Head of caudate nucleus (tissue), 42 donors: ENCODE measurements at places on chromosomes 11 and 22.

DNA sequence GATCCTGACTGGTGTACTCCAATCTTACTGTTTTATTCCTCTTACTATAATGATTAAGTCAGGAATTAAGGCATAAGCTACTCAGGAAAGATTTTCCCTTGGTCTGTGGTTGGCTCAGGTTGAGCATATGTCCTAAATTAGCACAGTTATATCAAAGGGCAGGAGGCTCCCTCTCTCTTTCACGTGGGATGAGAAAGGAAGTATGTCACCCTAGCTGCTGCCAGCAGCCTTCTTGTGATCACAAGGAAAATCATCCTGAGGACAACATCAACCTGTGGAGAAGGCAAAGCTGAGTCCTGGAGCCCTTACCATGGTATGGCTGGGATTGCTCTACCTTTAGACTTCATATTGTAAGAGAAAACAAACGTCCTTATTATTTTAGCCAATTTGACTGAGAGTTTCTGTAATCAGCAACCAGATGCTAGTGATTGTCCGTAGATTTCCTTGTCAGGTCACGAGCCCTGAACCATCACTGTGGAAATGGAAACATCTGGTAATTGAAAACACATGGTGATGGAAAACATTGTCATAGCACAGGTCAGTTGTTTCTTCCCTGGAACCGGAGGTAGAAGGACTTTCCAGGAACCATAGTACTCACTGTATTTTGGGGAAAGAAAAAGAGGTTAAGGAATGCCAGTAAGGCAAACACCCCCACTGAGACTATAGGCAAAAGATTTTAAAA is 40.6 kb upstream of the DEUP1 start:
- no peak for DNase-seq

GRCh38 chr11:25981998-25982397 is 349.9 kb upstream of the ANO3 start:
- DNase-seq = no peak

DNA sequence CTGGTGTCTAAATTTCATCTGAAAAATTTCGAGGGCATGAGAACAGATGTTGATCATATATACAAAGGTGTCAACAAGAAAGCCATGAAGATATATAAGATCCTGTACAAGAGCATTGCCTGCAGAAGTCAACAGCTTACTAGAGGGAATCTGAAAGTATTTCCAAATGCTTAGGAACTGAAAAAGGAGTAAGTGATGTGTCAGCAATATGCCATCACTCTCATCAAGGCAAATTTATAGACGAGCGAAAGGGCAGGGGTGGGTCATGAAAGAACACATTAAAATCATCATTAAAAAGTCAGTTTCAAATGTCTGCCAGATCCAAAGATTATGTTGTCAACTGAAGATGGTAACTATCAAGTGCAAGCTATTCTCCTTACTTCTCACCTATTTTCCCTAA is 1299.0 kb downstream of the LRRC4C start:
- no peak for DNase-seq

DNA sequence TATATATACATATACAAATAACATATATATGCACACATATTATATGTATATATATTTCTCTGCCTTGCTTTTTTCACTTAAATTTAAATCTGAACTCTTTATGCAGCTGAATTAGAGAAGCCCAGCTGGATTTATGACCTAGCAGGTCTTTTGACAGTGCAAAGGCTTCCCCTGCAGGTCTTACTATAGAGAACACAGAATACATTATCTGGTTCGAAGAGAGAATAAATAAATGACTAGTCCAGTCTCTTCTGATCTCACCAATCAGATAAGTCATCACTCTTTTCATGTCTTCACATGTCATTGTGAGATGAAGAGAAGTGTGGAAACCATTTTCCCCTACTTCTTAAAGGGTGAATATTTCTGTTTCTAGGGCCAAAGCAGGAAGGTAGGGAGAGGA is 58.2 kb downstream of the OR10A6 start:
- no peak for DNase-seq

- DNase-seq = no peak
These were observed 163.2 kb downstream of the FEZ1 start for GRCh38 chr11:125332821-125333220.

DNA sequence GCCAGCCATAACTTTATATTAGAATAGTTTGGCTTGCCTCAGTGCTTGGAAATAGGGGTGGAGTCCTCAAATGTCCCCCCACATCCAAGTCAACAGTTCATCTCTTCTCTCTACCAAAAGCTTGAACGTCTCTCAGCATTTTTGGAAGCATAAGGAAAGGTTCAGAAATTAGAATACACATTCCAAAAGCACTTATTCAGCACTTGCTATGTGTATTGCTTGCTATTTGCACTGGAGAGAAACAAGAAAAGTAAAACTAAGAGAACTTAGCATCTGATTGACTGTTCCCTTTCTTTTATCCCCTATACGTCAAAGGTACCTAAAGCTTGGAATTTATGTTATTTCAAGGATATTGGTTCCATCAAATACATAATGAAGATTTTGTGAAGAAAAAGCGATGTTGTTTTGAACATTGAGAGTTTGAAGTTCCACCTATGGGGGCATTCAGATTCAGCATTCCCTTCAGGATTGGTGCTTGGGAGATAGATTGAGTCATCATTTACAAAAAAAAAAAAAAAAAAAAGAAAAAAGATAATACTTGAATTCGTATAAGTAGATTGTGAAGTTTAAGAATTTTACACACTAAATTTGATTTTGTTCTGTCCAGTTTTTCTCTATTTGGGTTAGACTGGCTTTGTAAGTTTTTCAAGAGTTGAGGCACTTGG is 1.3 kb downstream of the TBRG1 start:
- DNase-seq = no peak

DNA sequence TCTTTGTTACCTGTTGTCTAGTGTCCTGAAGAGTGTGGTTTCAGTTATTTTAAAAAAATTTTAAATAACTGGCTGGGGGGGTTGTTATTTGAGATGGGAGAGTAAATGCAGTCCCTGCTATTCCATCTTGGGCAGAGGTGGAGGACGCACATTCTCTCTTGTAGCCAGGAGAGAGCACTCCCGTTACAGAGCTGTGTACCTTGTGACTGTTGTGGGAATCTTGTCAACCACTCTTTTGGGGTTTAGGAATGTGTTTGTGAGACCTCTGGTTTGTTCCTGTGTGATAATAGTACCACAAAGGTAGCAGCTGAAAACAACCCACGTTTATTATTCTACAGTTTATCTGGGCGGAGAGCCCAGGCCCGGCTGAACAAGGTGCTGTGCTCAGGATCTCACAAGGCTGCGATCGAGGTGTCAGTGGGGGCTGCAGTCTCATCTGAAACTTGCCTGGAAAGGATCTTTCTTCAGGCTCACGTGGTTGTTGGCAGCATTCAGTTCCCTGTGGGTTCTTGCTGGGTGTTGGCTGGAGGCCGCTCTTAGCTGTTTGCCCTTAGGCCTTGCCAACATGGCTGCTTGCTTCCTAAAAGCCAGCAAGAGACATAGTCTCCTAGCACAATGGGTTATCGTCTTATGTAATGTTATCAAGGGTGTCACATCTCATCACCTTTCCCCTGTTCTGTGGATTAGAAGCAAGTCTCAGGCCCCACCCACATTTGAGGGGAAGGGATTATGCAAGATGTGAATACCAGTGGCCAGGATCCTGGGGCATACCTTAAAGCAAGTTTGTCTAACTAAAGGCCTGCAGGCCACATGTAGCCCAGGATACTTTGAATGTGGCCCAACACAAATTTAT is 20.6 kb downstream of the IGHMBP2 start:
- DNase-seq = no peak

DNA sequence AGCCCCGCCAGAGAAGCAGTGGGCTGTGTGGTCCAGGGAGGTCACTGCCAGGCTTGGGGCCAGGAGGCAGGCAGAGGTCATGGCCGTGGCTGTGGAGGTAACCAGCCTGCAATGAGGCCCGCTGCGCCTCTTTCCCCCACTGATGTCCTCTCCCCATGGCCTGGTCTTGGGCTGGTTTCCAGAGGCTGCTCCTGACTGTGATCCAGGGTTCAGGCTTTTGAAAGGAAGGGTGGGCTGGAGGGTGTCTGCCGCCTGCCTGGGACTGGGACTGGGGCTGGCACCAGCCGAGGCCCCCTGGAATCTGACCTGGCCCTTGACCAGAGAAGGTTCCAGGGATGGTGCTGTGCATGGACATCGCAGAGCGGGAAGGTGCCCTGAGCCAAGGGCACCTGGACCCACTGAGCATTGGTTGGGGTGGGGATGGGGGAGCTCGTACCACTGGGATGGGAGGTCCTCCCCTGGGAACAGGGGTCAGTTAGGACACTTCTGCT is 59.6 kb upstream of the THY1 start:
- DNase-seq = no peak

GRCh38 chr11:11909727-11910126 is 68.0 kb downstream of the USP47 start:
- no peak for DNase-seq

GRCh38 chr11:31826536-31827438 is 15.7 kb upstream of the PAX6 start:
- no peak for DNase-seq

DNA sequence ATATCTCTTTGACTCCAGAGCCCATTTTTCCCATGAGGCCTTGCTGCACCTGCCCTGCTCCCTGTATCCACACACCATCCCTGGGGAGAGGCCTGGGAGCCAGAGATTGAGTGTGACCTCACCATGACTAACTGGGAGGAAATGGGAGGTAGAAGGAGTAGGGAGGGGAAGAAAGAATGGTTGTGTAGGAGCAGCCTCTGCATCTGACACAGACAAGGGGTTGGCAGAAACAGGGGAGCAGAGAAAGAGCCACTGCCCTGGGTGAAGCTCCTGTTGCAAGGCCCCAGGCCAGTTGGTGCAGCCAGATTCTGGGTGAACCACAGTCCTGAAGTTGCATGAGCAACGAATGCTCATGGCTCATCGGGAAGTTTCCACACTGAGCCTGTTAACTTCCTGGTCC is 32.4 kb downstream of the POU2F3 start:
- DNase-seq = no peak

GRCh38 chr11:11787305-11788062 is 54.3 kb upstream of the USP47 start:
- DNase-seq = peak; percentile 77

DNA sequence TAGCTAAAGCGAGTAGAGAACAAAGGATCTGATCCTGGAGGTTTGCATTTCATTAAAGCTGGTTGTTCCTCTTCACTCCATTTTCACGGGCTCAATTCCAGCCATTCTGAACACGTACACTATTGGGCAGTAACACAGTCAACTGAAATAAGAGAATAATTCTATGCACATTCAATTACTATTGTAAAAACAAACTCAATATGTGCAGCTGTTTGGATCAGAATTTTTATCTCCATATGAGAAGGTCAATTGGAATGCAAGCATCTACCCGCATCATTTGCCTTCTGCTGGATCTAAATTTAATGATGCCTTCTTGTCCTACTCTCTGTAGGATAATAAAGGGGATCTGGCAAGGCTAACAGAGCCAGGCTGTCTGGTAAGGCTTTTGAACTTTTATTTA is 562.8 kb upstream of the CCDC179 start:
- DNase-seq = no peak

- no peak for DNase-seq
These were observed 18.4 kb downstream of the PSMD13 start for GRCh38 chr11:255176-255575.

DNA sequence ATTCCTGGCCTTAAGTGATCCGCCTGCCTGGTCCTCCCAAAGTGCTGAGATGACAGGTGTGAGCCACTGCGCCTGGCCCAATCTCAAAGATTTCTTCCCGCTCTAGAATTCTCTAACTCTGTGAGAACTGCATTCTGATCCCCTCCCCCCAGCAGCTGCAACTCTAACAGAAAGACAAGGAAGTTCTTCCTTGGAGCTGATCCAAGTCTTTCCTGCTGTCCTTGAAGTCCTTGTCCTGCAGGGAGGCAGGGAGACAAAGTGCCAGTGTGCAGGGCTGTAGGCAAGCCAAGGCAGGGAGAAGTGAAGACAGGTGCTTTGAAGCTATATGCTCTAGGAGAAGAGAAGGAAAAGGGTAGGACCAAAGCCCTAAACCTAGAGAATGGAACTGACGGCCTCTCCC is 9.5 kb upstream of the GGA1 start:
- no peak for DNase-seq

DNA sequence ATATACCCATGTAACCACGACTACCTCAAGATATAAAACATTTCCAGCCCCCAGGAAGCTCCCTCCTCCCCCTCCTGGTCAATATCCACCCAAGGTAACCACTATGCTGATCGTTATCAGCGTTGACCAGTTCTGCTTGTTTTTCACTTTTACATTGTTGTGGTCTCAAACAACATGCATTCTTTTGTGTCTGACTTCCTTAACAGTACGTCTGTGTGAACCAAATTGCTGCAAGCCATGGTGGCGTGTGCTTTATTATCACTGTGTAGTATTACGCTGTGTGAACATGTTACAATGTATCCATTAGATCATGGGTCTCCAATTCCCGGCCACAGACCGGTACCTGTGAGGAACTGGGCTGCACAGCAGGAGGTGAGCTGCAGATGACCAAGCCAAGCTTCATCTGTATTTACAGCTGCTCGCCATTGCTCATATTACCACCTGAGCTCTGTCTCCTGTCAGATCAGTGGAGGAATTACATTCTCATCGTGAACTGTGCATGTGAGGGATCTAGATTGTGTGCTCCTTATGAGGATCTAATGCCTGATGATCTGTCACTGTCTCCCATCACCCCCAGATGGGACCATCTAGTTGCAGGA is 15.5 kb upstream of the GRK3 start:
- DNase-seq = no peak

DNA sequence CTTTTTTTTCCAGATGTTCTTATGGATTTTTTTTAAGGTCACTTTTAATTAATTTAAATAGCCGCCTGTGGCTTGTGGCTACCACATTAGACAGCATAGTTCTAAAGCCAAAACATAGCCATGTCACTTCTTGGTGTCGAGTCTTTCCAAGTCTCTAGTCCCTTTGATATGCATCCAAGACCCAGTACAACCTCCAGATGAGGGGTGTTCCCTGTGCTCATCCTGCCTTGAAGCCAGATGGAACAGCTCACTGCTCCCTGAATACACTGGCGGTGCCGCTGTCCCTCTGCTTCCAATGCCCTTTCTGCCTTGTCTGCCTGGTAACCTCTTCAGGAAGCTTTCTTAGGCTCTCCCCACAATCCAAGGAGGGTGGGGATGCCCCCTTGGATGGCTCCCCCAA is 338.0 kb downstream of the TENM4 start:
- no peak for DNase-seq

DNA sequence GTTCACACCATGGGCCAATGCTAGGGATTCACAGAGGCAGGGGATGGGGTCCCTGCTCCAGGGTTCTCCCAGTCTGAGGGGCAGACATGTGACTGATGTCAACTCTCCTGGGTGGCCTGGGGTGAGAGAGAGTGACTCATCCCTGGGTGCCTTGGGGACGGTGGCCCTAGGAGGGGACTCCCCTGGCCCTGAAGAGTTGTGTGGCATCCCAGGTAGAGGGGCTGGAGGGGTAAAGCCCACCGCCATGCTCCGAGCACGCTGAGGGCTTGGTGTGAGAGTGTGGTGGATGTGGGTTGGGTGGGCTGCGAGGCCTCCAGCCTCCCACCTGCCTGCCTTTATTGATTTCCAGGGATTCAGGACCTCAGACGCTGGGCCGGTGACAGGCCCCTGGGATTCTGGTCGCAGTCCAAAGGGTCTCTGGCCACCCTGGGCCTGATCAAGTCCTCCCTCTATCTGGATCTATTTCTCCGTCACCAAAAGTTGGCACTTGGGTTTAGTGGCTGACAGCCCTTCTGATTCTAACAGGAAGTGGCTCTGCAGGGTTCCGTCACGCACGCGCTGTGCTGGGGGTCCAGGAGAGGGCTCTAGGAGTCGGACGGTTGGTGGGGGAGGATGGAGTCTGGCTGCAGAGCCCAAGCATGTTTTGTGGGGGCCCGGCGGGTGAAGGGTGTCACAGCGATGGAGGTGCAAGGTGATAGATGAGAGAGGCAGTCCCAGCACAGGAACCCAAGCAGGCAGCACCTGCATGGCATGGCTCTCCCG is 27.3 kb upstream of the WNT7B start:
- no peak for DNase-seq

GRCh38 chr22:37578002-37578401 is 1.9 kb downstream of the LGALS2 start:
- no peak for DNase-seq
